ENCODE measurements at places on chromosomes 5 and 9. TPM values are rescaled to one million over a fixed set of nuclear protein-coding genes. Genes with fewer than 3 reads are reported as not detected.

PCDHGC4 gene
- 1.8 TPM for total RNA-seq

ARID3C gene
- total RNA-seq, result not detected

ANKRD34B gene
- not detected for total RNA-seq

GAPT gene
- total RNA-seq, result 0.76 TPM

SLC6A7 gene
- total RNA-seq, result not detected

TRIM7 gene
- 5.8 TPM for total RNA-seq

FOXE1 gene
- not detected for total RNA-seq

SARDH gene
- 2.7 TPM for total RNA-seq

AGGF1 gene
- 14.6 TPM for total RNA-seq

PAPPA gene
- 1.5 TPM for total RNA-seq

ABL1 gene
- 42.6 TPM for total RNA-seq

CANX gene
- 512 TPM for total RNA-seq

CDX1 gene
- total RNA-seq, result not detected

DBN1 gene
- total RNA-seq, result 44.8 TPM

PRRC1 gene
- 33.9 TPM for total RNA-seq

ABO gene
- total RNA-seq, result 2.0 TPM

ENTREP1 gene
- 25.0 TPM for total RNA-seq

LAMC3 gene
- 2.6 TPM for total RNA-seq

Measured in right cardiac atrium (tissue), 5 donors.